ENCODE measurements at places on chromosomes 1 and 21.
A peak's percentile ranks its signal among the peaks of the same experiment; 100 is the strongest.

- DNase-seq: no peak
Observed at GRCh38 chr1:78005755-78006154, 1.0 kb downstream of the DNAJB4 start.

- no peak for DNase-seq
Observed at GRCh38 chr1:171140401-171140800, 44.7 kb upstream of the FMO2 start.

DNA sequence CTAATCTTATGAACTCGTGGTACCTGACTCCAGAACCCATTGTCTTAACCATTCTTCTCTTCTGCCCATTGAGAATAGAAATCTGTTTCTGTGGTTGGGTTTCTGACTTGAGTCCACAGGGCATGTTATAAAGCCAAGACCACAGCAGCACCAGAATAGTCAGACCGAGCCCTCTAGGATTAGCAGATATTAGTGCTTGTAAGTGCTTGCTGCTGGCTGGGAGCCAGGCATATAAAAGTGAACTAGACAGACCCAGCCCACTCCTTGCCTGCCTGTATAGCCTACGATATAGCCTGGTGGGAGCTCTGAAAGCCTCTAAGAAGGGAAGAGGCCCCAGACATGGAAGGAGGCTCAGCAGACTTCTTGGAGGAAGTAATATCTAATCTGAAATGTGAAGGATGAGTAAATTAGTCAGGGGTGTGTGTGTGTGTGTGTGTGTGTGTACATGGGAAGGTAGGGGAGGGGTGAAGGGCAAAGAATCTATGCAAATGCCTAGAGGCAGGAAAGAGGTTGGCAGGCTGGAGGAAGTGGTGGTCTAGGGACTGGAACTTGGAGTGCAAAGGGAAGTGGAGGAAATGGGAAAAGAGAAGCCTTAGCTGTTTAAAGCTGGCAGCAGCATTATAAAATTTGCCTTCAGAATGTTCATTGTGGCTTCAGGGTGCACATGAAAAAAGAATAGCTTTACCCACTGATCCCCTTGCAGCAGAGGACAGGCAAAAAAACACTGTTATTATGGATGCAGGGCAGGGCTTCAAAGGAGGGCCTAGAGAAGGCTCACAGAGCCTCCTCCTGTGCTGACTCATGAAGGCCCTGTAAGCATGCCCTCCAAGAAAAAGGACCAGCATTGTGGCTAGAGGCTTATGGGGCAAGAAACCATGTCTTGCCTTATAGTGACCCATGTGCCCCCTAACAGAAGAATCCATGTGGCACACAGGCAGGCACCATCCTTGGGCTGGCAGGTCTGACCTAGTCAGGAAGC is 169.2 kb downstream of the LMX1A start:
- no peak for DNase-seq

- no peak for DNase-seq
Observed at GRCh38 chr1:46522184-46522968, 29.1 kb downstream of the KNCN start.

- DNase-seq: peak; percentile 27
Observed at GRCh38 chr1:75203415-75204277, 69.5 kb downstream of the LHX8 start.

GRCh38 chr1:2462819-2463218 is 13.3 kb upstream of the PLCH2 start:
- no peak for DNase-seq

DNA sequence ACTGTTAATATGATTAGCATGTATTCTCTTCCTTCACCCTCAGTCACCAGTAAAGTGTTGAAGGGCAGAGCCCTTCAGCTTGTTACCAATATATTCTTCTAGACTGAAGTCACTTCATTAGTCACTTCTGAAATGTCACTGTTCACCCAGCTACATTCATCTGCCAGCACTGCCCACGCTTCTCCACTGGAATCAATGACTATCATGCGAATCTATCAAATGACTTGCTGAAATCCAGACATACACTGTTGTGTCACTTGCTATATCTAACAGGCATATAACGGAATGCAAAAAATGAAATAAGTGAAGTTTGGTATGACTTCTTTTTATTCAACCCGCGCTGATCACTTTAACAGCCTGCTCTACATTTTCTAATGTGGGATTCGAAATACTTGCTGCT is 16.1 kb downstream of the FH start:
- no peak for DNase-seq

DNA sequence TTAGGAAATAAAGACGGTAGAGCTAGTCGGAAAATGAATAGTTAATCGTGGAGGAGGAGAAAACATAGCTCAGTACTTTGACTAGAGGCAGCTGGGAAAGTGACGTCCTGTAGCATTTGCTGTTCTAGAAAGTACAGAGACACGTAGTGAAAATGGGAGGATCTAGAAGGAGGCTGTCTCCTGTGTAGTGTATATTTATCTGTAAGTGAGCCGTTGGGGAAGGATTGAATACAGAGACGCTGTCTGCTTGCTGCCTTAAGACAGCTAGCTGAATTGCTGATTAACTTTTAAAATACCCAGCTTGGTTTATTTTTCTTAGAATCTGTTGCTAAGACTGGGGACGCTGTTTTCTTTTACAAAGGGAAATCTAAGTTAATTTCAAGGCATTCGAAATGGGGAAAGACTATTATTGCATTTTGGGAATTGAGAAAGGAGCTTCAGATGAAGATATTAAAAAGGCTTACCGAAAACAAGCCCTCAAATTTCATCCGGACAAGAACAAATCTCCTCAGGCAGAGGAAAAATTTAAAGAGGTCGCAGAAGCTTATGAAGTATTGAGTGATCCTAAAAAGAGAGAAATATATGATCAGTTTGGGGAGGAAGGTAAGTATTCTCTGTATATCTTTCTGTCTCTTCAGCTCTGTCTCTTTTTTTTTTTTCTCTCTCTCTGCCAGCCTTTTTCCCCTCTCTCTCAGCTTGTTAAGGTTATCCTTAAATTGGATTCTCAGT is at the start of gene DNAJB4:
DNAJB4 (plus strand) TSS at position 221 of the 729 bp plus-strand sequence; CDS start at position 393, 172 bp downstream.
- peak; percentile 80 for DNase-seq

- DNase-seq: peak; percentile 89
Observed at GRCh38 chr1:180229483-180230415, at the start of gene LHX4. TSS of gene LHX4 (plus strand) at chr1:180230264. CDS start at chr1:180230530, 266 bp downstream.

GRCh38 chr1:22969304-22969709 is 3.4 kb downstream of the LACTBL1 start:
- DNase-seq: no peak

GRCh38 chr1:230136453-230137336 is 69.7 kb downstream of the GALNT2 start:
- DNase-seq: no peak

GRCh38 chr21:44090325-44090724 is 16.9 kb upstream of the PWP2 start:
- DNase-seq: no peak

DNA sequence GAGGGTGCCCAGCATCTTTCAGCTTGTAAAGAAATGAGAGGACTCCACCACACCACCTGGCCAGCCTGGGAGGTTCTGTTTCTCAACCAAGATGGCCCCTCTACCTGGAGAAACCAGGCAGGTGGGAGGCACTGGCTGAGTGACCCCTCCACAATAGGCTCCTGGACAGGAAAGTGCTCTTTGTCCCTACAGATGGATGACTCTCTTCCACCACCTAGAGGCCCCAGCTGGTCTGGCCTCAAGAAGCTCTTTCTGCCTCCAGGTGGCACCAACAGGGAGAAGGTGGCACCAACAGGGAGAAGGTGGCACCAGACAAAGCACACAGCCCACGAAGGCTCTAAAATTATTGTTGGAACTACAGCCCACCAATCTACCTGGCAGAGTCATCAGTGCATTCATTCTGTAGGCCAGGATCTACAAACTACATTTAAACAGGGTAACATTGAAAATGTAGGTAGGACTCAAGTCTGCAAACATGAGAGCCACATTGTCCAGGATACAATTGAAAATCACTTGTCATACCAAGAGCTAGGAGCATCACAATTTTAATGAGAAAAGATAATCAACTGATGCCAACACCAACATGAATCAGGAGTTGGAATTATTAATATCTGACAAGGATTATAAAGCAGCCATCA is 14.4 kb downstream of the TMPRSS3 start:
- DNase-seq: no peak

- DNase-seq: no peak
Observed at GRCh38 chr1:240426051-240426450, 185.9 kb downstream of the GREM2 start.

- no peak for DNase-seq
Observed at GRCh38 chr1:157034137-157034800, 11.3 kb downstream of the ARHGEF11 start.

DNA sequence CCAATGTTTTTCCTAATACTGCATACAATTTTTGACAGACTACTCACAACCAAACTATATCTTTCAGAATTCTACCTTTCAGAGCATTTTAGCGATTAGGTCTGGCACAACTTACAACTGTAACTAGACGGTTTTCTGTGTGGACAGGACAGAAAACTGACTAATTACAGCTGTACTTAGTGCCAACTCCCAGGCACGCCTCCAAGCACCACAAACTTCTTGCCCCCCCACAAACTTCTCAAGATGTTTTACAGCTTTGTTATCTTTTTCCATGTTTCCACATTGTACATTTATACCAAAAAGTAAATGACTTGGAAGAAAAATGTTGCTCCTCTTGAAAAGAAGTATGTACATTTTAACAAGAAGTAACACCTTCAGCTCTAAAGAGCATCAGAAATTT is 13.8 kb downstream of the LYST start:
- DNase-seq: no peak

DNA sequence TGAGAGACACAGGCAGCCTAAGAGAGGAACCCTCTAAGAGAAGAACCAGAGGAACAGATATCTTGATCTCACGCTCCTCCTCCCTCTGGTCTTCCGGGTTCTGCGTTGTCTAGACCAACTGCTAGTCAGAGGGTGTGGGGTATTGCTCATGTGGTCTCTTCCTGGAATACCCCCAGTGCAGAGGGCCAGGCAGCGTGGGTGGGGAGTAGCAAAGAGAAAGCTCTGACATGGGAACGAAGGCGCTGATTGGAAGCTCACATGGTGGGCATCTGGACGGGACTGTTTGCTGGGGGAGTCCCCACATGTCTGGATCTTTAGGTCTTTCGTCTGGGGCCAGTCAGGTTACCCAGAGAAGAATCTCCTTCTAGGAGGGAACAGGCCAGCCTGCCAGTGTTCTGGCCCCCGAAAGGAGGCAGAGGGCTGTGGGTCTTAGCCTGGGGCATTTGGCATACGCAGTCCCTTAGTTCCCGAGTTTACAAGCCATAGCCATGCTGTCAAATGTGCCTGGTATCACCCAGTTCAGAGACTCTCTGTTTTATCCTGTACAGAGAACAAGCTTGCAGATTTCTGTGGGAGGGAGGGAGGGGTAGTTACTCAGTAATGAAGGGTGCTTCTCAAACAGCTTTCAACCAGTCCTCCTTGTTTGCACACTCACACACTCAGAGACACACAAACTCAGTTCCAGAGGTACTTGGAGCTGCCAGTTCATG is 18.3 kb upstream of the IL6R start:
- DNase-seq: peak; percentile 66

- DNase-seq: peak; percentile 33
Observed at GRCh38 chr1:66439031-66439740, 94.8 kb upstream of the SGIP1 start.
